ENCODE measurements at places on chromosomes 11 and 22.

DNA sequence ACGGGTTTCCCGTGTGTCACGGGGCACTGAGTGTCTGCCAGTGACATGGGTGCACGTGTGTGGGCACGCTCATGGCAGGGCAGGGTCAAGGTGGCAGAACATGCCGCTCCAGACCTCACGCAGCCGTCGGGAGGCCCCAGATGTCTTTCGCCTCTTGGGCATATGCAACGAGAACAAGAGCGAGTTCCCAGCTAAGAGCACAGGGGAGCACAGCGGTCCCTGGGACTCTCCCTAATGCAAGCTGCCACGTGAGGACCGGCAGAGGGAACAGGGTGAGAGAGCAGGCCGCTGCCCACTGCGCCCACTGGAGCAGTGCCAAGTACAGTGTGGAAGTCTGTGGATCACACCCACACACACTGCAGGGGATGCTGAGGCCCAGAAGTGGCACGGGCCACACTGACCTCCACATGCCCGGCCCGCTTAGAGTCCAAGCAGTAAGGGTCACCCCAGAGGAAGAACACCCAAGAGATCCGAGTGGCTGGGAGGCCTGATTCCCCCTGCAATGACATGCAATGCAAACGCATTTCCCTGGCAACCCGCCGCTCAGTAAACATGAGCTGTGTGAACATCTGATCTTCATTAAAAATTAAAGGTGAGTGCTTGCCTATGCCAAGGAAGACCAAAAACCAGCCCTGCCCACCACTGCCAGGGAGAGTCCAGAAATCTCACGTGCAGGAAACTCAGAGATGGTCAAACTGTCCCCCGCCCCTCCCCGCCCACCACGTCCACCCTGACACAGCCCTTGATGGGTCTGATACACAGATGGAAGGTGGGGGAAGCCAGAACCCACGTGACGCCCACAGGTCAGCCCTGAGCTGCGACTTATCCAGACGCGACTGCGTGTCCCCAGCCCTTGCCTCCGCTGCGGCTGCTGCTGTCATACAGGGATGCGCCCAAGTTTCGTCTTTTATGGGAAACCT, 11.7 kb downstream of the CERK start:
- no peak for DNase-seq

DNA sequence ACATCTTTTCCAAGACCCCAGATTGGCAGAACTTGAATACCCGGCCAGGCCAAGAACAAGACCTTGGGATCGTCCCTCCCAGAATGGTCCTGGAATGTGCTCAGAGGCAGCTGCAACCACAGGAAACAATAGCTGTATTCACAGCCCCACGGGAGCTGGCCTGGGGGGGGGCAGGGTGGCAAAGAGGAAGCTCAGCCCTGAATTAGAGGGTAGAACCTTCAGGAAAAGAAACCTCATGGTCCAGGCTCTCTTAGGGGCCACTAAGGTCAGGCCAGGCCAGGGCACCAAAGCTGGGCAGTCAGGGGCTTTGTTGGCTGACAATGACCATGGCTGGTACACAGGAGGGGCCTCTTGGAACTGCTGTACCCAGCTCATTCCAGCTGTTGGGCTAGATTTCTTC, 17.3 kb downstream of the RPL27A start:
- no peak for DNase-seq

GRCh38 chr11:74707602-74708510, 23.4 kb downstream of the CHRDL2 start:
- no peak for DNase-seq

DNA sequence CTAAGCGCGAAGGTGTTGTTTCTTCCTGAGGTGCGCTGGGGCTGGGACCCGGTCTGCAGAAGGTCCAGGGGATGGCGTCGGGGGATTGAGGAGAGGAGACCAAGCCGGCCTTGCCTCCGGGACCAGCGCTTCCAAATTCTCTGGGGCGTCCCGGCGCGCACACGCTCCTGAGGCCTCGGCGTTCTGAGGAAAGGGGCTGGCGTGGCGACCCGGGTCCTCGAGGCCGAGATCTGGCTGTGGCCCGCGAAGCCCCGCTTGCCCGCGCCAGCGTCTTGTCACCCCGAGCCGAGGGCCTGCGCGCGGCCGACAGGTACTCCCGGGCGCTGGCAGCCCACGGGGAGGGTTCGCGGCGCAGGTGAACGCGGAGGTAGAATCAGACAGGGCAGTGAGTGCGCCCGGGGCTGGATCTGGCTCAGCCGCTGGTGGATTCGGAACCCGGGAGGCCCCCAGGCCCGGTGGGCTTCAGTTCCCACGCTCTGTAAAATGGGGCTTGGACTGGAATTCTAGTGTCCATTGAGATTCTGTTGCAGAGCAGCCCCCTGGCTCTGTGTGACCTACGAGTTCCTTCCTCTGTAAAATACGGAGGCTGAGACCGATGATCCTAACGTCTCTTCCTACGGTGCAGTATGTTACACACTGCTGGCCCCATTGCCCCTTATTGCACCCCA, 14.7 kb downstream of the SSH3 start:
- DNase-seq = no peak

DNA sequence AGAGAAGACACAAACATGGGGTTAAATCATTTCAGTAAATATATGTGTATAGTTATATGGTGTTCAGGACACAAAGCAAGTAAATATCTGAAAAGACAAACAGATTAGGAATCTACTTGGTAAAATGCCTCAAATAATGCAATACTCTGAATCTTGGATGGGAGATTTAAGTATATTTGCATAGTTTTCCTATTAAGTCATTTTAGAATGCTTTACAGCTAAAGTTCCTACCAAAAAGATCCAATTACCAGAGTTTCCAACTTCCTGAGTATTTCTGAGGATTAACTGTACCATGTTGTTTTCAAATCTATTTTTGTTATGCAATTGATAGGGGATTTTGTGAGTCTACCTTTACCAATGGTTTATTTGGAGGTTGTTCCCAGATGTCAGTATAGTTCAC, 424.4 kb upstream of the CCDC179 start:
- no peak for DNase-seq

DNA sequence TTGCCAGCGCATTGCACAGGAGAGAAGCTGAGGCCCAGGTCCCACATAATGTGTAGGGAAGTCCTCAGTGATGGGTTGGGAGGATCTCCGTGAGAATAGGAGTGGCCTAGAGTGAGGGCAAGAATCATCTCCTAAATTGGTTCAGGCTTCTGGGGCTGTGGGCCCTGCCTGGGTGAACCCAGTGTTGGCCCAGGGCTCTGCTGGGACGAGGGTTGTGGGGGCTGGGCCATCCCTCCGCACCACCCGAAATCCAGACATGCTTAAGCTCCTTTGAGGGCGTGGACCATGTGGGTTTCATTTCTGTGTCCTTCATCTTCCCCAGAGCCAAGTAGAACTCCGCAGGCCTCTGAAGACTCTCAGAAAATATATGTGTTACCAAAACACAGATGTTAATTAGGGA, 3.7 kb downstream of the MICALL1 start:
- DNase-seq = no peak

- DNase-seq = no peak
These were observed 2.9 kb upstream of the CYP2R1 start for GRCh38 chr11:14894657-14895598.

GRCh38 chr11:129267716-129268115, 75.6 kb upstream of the ARHGAP32 start:
- DNase-seq = no peak

- DNase-seq = no peak
These were observed 58.8 kb downstream of the MCM5 start for GRCh38 chr22:35458547-35459422.

- DNase-seq = no peak
These were observed 325.9 kb downstream of the MIAT start for GRCh38 chr22:26983311-26983710.

DNA sequence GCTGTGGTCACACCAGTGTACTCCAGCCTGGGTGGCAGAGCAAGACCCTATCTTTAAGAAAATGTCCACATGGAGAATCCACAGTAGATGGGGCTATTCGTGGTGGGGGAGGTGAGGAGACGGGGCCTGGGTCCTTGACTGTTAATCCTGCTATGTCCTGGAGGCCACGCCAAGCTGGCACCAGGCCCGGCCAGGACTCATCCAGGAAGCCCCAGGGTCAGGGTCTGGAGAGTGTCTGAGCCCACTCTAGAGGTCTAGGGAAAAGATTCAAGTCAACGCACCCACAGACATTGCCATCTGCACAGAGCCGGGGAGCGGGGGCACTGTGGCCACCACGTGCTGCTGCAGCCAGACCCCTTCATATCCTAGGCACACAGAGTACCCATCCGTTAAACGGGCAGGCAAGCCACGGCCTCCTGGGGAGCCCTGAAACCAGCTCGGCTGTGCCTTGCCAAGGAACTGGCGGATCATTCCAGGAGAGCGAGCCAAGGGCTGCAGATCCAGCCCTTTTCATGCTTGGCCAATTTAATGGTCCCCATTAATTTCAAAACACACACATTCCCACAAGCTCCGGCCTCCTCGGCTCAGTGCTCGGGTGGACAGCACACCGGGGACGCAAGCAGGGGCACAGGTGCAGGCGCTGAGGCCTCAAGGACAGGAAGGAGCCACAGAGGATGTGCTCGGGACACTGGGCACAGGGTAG, 24.7 kb downstream of the MACROD1 start:
- DNase-seq = no peak

- DNase-seq = no peak
These were observed 277.4 kb downstream of the SOX6 start for GRCh38 chr11:16078936-16079335.

GRCh38 chr11:35099278-35100012, 39.5 kb upstream of the CD44 start:
- DNase-seq = no peak

- no peak for DNase-seq
These were observed 8.0 kb upstream of the IL2RB start for GRCh38 chr22:37157516-37158285.

- DNase-seq = no peak
These were observed 75.8 kb downstream of the CD44 start for GRCh38 chr11:35214792-35215193.

DNA sequence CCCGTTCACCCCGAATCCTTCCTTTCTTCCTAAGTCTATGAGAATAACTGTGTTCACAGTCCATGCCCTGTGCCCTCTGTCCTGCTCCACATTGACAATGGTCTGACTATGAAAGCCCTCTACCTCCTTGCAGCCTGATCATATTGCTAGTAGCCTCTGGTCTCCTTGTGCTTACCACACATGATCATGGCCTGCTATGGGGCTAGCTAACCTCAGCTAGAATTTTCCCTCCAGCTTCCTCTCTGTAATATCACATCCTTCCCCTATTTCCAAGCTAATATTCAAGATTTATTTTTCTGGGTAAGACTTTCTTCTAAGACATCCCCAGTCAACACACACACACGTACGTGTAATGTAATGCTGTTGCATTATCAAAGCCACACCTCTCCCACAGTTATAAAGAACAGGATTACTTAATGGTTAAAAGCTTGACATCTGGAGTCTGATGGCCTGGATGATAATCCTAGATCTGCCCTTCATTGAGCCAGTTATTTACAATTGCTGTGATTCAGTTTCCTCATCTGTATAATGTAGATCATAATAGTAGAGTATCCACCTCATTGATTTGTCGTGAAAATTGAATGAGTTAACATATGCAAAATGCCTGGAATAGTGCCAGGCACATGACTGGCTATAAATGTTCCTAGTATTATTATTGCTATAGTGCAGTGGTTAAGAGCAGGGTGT, 214.4 kb upstream of the BLID start:
- no peak for DNase-seq

GRCh38 chr11:133555034-133555433, 22.7 kb upstream of the OPCML start:
- DNase-seq = no peak

DNA sequence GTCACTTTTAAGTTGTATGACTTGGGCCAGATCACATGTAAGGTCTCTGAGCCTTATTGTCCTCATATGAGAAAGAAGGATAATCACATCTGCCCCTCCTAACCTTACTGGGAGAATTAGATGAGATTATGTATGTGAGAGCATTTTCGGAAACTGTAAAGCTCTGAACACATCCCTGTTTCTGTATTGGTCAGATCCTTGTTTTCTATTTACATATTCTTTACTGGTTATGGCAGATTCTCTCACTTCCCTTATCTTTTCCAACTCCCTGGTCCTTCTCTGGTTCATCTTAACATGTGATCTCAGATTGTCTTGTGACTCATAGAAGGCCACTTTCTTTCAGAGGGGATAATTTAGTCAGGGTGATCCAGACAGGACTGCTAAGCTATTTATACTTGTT, 41.8 kb downstream of the CCDC81 start:
- no peak for DNase-seq

- DNase-seq = no peak
These were observed 4.8 kb upstream of the HINFP start for GRCh38 chr11:119116601-119117000.

GRCh38 chr22:34416022-34416860, 496.0 kb upstream of the LARGE1 start:
- no peak for DNase-seq

DNA sequence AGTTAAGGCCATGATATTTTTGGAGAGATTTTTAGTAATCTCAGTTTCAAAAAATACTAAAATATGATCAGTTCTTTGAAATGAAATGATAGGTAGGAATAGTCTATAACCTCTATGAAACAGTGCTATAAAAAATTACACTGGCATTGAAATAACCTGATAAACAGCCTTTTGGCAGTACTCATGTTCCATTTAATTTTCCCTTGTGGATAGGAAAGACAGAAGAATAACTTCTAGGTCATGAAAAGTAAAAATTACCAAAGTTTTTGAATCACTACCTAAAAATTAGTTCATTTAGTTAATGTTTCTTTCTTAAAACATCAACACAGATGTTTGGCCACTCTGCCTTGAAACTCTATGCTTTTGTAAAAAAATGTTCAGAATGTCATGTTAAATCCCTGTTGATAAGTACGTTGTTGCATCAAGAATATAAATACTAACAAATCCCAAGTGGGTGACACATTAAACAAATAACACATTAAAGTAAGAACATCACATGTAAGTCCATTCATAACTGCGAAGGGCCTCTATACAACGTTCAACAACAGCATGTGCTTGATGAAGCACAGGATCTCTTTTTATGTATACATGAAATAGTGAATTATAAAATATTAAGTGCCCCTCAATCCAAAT, 290.2 kb downstream of the SWAP70 start:
- DNase-seq = no peak

DNA sequence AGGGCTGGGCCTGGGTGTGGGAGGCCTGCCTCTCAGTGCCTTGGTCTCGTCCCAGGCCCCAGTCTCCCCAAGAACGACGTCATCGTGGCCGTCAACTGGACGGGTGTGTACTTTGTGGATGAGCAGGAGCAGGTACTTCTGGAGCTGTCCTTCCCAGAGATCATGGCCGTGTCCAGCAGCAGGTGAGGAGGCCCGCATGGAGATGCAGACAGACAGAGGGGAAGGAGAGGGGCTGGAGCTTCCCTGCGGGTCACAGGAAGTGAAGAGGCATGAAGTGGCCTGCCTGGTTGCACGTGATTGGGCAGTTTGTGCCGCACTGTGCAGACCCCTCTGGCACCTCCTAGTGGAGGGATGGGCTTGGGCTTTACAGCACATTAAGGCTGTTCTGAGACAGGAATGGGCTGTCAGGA, 70.4 kb downstream of the MYO7A start:
- no peak for DNase-seq

- no peak for DNase-seq
These were observed 451 bp downstream of the FHIP1B start for GRCh38 chr11:6233984-6234386.
